ENCODE measurements at places on chromosomes 4 and X. TPM values are rescaled to one million over a fixed set of nuclear protein-coding genes. Genes with fewer than 3 reads are reported as not detected.

The HS3ST1 gene
- 8.8 TPM for total RNA-seq

The CRMP1 gene
- total RNA-seq, result 8.9 TPM

The DCUN1D4 gene
- 74.1 TPM for total RNA-seq

The KLF8 gene
- total RNA-seq, result 21.4 TPM

All from testis (tissue), 5 donors.